Large intestine (tissue), 12 donors: ENCODE measurements at places on chromosomes 12 and 14. TPM values are rescaled to one million over a fixed set of nuclear protein-coding genes. Genes with fewer than 3 reads are reported as not detected.
A peak's percentile ranks its signal among the peaks of the same experiment; 100 is the strongest.

- DNase-seq = no peak
These were observed 71.7 kb downstream of the CRADD start for GRCh38 chr12:93748672-93749383.

- DNase-seq = no peak
These were observed 4.2 kb downstream of the RHOF start for GRCh38 chr12:121789233-121789781.

- DNase-seq = peak; percentile 45
These were observed 14.3 kb downstream of the CHGA start for GRCh38 chr14:92937051-92937937.

- no peak for DNase-seq
These were observed 96.3 kb downstream of the TMTC3 start for GRCh38 chr12:88238406-88238805.

- DNase-seq = no peak
These were observed 139.8 kb downstream of the NEDD1 start for GRCh38 chr12:97046901-97047300.

- no peak for DNase-seq
These were observed 5.9 kb downstream of the ZBTB42 start for GRCh38 chr14:104806625-104807465.

DNA sequence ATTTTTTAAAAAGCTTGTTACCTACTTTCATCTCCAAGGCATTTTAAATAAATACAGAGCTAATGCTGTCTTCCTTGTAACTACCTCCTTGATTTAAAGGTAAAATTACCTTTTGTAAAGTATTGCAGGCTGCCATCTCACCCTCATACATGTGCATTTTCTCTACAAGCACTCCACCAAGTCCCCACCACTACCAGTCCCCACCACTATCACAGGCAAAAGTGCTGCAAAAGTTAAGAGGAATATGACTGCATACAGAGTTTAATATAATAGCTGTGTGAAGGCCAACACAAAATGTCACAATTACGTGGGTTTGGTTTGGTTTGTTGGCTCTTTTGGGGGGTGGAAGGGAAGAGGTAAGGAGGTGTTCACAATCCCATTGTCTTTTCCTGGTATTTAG, 9.6 kb downstream of the SIX1 start:
- DNase-seq = no peak

SPIC gene
- polyA plus RNA-seq = 0.13 TPM

NAB2 gene
- 26.8 TPM for polyA plus RNA-seq

DNA sequence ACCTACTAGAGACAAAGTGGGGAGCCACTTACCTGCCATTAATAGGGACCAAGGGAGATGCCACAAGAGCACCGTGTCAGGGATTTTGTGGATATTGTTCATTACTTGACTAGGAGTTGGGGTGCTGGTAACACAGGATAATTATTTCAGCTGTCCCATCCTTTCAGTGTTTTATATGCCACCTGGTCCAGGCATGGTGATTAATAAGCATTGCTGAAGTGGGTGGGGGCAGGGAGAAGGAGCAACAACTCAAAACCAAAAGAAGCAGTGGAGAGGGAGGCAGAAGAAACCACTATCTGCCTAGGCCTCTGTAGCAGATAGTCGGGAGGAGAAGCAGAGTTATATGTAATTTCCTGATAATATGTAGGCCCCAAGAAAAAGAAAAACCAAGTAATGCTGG, 184.6 kb downstream of the NPAS3 start:
- no peak for DNase-seq

SPPL3 gene
- polyA plus RNA-seq = 48.1 TPM

CPNE6 gene
- 0.31 TPM for polyA plus RNA-seq

ATF1 gene
- 35.3 TPM for polyA plus RNA-seq

DNA sequence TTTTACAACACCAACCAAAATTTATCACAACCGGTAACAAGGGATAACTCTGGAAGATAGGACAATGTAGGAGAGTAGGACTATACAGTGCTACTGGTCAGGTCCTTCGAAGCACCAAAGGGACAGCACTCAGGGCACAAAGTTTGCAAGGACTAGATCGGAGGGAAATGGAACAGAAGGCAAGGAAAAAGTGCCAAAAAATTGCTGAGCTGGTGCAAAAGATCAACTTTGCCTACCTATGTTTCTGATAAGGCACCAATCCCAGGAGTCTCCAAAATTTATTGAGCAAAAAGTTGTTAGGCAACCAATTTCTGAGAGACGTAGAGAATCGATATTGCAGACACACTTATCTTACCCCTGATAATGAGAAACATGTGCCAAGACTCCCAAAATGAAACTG, 160.0 kb upstream of the PLEKHA5 start:
- DNase-seq = no peak

DNA sequence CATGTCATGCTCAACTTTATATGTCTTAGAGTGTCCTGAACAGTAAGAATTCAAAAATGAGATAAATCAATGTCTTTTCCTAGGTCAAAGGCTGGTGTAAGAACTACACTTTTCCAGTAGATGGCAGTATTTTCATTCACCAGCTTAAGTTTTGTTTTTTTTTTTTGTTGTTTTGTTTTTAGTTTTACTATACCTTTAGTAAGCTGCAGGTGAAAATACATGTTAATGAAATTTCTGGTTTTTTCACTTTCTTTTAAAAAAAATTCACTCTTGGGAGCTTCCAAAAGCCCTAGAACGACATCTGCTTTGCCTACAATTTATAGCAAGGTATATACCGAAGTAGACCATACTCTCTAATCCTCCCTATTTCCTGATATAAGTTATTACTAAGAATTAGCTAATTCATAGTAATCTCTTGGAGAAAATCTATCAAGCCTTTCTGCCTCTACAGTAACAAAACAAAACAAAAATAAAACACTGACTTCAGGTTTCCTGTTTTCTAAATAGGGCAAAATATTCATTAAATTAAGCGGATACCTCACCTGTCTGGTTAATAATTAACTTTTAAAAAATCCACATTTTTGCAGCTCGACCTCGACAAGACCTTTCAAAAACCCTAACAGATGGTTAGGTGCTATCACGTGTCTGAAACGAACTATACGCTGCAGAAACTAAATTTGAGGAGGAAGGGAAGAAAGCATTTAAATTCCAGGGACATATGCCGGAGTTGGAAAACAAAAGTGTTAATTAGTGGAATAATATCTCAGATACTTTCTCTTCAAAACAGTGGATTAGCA, 2.7 kb upstream of the SAMD4A start:
- DNase-seq = peak; percentile 69

DNA sequence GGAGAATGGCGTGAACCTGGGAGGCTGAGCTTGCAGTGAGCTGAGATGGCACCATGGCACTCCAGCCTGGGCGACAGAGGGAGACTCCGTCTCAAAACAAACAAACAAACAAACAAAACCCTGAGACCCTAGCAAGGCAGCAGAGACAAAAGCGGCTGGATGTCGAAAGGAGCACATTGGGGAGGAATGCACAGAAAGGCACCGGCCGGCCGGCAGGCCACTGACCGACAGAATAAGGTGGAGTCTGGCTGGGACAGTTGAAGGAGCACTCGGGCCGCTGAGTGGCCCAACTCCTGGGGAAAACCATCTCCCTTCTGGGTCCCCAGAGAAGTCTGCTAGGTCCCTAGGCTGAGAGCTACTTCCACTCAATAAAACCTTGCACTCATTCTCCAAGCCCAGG, 256.2 kb downstream of the KIF21A start:
- DNase-seq = no peak

DNA sequence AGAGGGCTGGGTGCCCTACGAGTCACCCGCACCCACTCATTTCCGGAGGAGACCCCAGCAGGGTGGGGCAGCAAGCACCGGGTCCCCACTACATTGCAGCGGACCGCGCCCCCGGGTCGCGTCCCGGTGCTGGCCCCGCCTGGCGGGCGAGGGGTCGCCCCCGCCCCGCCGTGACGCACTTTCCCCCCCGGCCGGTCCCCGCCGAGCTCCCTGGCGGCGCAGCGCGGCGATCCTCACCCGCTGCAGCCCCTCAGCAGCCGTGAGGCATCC, 106.1 kb downstream of the PRICKLE1 start:
- DNase-seq = no peak

TSPAN8 gene
- polyA plus RNA-seq = 595 TPM

GRCh38 chr14:71141701-71142374, 234.6 kb downstream of the PCNX1 start:
- no peak for DNase-seq

STXBP6 gene
- polyA plus RNA-seq = 27.8 TPM

- DNase-seq = peak; percentile 50
These were observed at the start of gene ABCD2 for GRCh38 chr12:39619660-39620433. ABCD2 (minus strand) TSS chr12:39619803; CDS start chr12:39619615, 188 bp downstream.

RNASE7 gene
- 0.09 TPM for polyA plus RNA-seq

DNA sequence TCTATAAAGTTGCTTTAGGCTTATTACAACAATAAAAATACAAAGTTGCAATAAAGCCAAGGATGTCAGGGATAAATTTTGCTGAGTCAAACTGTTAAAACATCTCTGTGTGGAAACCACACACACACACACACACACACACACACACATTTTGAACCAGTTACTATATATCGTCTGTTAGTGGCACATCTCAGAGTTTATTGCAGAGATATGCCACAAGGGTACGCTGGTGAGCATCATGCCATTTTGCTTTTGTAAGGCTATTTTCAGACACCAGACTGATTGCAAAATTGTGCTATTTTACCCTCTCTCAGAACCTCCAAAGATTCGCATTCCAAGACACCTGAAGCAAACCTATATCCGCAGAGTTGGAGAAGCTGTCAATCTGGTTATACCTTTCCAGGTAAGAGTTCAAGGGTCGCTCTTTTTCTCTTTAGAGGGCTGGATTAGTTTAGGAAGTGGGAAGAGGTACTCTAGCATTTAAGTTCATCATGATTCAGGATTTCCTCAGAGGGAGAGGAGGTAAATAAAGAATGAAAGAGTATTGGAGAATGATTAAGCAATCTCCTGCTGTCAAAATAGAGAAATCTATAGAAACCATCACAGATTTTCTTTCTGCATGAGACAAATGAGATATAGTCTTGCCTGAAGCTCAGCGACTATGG, 27.3 kb upstream of the CHPT1 start:
- DNase-seq = peak; percentile 75

GRCh38 chr12:117105902-117106301, 6.7 kb upstream of the TESC start:
- no peak for DNase-seq

MLF2 gene
- polyA plus RNA-seq = 174 TPM

- DNase-seq = no peak
These were observed 97.3 kb upstream of the BTG1 start for GRCh38 chr12:92242907-92243306.

GRCh38 chr14:101236496-101237251, 324.6 kb upstream of the DIO3 start:
- DNase-seq = no peak

SLC6A12 gene
- polyA plus RNA-seq = 0.27 TPM

GRCh38 chr14:75295061-75295461, 16.4 kb downstream of the FOS start:
- peak; percentile 84 for DNase-seq

SERPINA5 gene
- 5.3 TPM for polyA plus RNA-seq

- DNase-seq = no peak
These were observed 1512.4 kb upstream of the FLRT2 start for GRCh38 chr14:84017495-84017894.

FAIM2 gene
- 8.9 TPM for polyA plus RNA-seq

PMCH gene
- polyA plus RNA-seq = 0.18 TPM

- no peak for DNase-seq
These were observed 208.9 kb downstream of the RGS6 start for GRCh38 chr14:72141084-72141483.

GLS2 gene
- 1.5 TPM for polyA plus RNA-seq

ARMH4 gene
- 3.8 TPM for polyA plus RNA-seq

- DNase-seq = no peak
These were observed 25.1 kb downstream of the TEP1 start for GRCh38 chr14:20388159-20388558.

- DNase-seq = no peak
These were observed 842 bp upstream of the CISTR start for GRCh38 chr12:53752621-53753020.

GRCh38 chr14:22540811-22541360, 48.1 kb downstream of the DAD1 start:
- DNase-seq = no peak

DNA sequence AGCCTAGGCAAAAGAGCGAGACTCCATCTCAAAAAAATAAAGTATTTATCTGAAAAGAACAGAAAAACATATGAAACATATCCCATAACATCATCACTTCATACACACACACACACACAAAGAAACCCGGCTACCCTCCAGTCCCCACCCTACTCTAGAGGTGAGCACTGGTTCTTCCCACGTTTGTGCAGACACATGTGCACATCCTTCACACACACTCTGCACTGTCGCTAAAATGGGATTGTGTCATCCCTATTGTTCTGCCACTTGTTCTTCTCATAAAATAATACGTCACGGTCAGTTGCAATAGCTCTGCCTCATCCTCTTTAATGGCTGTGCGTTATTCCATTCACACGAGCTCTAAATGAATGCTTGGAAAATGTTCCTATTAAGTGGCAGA, 85.9 kb upstream of the ANO2 start:
- no peak for DNase-seq

SMIM41 gene
- 0.88 TPM for polyA plus RNA-seq

GRCh38 chr12:2169940-2170339, 117.2 kb downstream of the CACNA1C start:
- DNase-seq = no peak

- DNase-seq = no peak
These were observed 50.3 kb upstream of the TMCC3 start for GRCh38 chr12:94700662-94701061.

CCND2 gene
- polyA plus RNA-seq = 108 TPM

TAS2R46 gene
- polyA plus RNA-seq = 0.13 TPM

GRCh38 chr12:103181366-103182152, 224.1 kb downstream of the ASCL1 start:
- DNase-seq = no peak

DNA sequence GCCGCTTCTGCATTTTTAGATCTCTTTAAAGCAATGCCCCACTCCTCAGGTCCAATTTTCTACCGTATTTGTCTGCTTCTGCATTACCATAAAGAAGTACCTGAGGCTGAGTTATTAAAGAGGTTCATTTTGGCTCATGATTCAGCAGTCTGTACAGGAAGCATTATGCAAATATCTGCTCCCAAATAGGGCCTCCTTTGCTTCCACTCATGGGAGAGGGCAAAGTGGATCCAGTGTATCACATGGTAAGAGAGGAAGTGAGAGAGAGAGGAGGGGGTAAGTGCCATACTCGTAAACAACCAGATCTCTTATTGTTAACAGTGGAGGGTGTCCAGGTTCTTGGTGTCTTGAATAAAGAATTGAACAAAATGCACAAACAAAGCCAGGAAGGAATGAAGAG, 316.1 kb upstream of the SEL1L start:
- no peak for DNase-seq

GRCh38 chr12:62839869-62840660, 94.9 kb downstream of the PPM1H start:
- no peak for DNase-seq

KRT72 gene
- polyA plus RNA-seq = 2.0 TPM

DNA sequence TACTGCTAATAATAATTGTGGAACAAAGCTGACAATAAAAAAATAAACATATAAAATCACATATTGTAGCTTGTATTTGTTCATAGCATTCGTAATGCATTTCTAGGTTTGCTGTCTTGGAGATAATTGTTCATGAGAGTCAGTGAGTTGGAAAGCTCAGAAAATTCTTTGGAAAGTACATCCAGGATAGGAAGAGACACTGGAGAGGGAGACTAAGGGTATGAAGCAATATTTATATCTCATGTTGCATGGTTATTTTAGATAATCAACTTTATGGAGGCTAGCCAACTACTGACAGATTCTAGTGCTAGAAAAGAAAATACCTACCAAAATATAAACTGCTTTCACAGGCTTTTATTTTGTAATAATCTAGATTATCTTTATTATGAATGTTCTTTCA, 1095.2 kb downstream of the FSCB start:
- DNase-seq = no peak
